ENCODE measurements at places on chromosomes 5 and 9.
A peak's percentile ranks its signal among the peaks of the same experiment; 100 is the strongest.

GRCh38 chr5:154576429-154576806, 98.4 kb upstream of the HAND1 start:
- no peak for DNase-seq

DNA sequence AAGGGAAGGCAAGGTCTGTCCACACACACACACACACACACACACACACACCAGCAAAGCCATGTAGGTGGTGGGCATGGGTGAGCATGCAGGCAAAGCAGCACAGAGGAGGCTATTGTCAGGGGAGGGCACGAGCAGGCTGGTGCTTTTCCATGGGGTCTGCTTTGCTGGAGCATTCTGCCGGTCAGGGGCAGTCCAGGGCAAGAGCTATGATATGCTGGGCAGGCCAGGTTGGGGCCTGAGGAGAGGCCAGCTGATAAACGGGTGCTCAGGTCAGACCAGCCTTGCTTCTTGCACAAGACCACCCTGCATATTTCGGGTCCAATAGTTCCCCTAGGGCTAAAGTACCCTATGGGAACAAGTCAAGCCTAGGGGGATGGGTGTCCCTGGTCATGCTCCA, 253.9 kb upstream of the DMAC1 start:
- DNase-seq, result no peak

DNA sequence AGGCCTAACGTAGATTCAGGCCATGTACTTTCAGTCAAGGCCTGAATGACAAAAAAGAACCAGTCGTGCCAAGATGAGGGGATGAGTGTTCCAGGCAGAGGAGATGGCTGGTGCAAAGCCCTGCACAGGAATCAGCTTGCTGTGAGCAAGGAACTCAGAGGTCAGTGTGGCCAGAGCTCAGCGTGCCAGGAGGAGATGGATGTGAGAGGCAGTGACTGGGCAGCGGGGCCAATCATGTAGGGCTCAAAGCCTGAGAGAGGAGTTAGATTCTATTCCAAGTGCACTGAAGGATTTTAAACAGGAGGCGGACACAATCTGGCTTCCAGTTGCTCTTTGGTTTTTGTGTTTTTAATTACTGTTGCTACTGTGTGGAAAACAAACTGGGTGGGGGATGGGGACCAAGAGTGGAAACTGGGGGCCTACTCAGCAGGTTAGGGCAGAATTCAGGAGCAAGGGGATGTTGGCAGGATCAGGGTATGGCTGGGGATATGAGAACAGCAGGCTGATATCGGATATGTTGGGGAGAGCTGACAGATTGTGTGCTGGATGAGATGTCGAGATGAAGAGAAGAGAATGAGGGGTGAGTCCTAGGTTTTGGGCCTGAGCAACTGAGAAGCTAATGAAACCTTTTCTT, 64.3 kb downstream of the ANGPTL2 start:
- DNase-seq, result no peak

GRCh38 chr9:92425474-92425873, 1.2 kb upstream of the OMD start:
- DNase-seq, result no peak

DNA sequence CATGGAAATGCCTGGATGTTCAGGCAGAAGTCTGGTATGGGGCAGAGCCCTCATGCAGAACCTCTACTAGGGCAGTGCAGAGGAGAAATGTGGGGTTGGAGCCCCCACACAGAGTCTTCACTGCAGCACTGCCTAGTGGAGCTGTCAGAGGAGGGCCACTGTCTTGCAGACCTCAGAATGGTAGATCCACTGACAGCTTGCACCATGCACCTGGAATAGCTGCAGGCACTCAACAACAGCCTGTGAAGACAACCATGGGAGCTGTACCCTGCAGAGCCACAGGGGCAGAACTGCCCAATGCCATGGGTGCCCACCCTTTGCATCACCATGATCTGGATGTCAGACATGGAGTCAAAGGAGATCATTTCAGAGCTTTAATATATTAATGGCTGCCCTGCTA, 36.9 kb downstream of the TRIP13 start:
- no peak for DNase-seq

DNA sequence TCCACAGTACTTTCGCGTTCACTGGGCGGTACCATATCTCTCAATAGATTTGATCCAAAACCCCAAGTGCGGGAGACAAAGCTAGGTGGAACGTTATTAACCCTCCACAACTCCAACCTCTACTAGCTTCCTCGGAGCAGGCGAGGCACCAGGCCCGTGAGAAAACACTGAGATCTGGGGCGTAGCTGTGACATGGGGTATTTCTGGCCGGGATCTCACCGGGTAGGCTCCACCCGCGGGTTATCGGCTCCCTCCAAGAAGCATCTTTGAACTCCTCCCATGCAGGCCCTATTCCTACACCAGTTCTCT, 350 bp upstream of the SLC25A46 start:
- no peak for DNase-seq

GRCh38 chr9:137063311-137064026, 6.9 kb downstream of the SAPCD2 start:
- DNase-seq, result no peak

DNA sequence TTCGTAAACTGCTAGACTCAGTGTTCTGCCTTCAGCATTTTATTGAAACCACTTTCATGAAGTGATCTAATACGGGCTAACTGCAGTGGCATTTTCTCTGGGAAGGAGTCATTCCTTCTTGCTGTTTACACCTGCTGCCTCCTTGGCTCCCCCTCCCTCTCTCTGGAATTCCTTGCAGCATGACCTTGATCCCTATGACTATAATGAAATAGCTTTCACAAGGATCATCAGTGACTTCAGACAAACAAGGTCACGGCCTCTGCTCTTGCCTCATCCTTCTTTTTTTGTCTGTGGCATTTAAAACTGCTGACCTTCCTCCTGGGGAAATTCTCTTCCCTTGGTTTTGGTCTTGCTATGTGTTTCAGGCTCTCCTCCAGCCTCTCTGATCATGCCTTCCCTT, 90.2 kb downstream of the ZNF462 start:
- no peak for DNase-seq

- no peak for DNase-seq
Measured at GRCh38 chr5:56819060-56819881, 3.9 kb downstream of the MAP3K1 start.

GRCh38 chr5:58412932-58413331, 47.0 kb downstream of the PLK2 start:
- no peak for DNase-seq

- no peak for DNase-seq
Measured at GRCh38 chr5:56402266-56403220, 169.4 kb upstream of the ANKRD55 start.

- DNase-seq, result no peak
Measured at GRCh38 chr5:176875783-176876505, 23.2 kb downstream of the HK3 start.

- no peak for DNase-seq
Measured at GRCh38 chr5:118146824-118147223, 841.5 kb downstream of the DTWD2 start.

DNA sequence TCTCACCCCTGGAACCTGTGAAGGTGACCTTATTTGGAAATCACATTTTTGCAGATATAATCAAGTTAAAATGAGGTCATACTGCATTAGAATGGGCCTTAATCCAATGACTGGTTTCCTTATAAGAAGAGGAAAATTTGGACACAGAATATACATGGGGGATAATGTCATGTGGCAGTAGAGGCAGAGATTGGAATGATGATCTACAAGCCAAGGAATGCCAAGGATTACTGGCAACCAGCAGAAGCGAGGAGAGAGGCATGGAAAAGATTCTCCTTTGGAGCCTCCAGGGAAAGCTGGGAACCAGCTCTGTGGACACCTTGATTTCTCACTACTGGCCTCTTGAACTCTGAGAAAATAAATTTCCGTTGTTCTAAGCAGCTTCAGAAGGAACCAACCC, 20.2 kb upstream of the CEP78 start:
- DNase-seq, result no peak

- DNase-seq, result no peak
Measured at GRCh38 chr5:109921735-109922380, 232.1 kb downstream of the MAN2A1 start.

DNA sequence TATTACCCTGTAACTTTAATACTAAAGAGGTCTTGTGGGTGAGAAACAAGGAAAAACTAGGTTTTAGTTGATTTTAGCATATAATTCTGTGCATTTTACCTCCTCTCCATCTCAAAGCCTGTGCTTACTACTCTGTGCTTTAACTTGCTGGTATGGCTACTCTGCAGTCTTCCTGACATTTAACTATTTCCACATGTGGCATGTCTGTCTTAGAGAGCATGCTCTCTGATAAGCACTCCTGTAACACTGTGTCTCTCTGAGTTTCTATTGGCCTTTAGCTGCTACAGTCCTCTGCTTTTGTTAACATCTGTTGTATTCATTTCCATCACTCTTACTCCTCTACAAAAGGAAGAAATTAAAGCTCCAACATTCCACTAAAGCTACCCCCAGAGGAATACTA, 418.3 kb downstream of the RAB3C start:
- no peak for DNase-seq

- no peak for DNase-seq
Measured at GRCh38 chr5:79495311-79495710, 18.6 kb downstream of the HOMER1 start.

DNA sequence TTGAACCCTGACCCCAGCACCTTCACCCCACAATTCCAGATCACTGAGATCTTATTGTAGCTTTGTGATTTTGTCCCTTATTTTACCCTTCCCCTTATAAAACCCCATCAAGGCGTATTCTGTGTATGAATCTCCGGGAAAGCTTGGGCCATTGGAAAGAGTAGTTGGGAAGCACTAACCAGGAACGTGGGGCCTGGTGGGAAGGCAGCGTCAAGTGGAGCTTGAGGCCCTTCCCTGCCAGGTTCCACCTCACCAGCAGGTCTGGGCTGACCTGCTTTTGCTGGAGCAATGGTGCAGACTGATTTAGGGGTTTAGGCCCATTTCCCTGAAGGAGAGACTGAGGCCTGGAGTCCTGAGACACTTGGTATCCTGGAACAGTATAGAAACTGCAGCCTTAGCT, 9.3 kb downstream of the PHF2 start:
- no peak for DNase-seq

DNA sequence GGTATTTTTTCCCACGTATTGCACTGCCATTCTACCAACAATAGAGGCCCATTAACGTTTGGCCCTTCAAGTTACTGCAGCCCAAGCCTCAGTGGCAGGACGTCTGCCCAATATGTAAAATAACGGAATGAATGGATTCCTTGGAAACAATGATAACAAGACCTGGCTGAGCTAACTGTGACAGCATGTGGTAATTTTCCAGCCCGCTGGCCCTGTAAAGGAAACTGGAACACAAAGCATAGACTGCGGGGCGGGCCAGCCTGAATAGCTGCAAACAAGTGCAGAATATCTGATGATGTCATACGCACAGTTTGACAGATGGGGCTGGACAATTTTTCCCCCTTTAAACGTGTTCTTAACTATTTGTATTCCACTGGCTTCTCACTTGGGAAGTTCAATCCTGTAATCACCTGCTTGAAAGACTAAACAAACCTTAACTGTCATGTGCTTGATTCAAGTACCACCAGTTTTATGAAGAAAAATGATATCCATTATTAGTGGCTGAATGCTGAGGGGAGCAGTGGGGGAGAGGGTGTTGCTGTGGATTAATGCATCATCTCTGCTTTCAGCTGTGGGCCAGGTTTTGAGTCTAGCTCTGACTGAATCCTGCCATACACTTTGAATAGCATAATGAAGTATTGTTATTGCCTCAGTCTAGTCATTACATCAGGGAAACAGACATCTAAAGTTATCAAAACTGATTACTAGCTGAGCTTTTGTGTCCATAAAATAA, 323.9 kb downstream of the TMEM161B start:
- DNase-seq, result peak; percentile 46

- DNase-seq, result no peak
Measured at GRCh38 chr5:99076723-99077640, 148.2 kb upstream of the CHD1 start.

DNA sequence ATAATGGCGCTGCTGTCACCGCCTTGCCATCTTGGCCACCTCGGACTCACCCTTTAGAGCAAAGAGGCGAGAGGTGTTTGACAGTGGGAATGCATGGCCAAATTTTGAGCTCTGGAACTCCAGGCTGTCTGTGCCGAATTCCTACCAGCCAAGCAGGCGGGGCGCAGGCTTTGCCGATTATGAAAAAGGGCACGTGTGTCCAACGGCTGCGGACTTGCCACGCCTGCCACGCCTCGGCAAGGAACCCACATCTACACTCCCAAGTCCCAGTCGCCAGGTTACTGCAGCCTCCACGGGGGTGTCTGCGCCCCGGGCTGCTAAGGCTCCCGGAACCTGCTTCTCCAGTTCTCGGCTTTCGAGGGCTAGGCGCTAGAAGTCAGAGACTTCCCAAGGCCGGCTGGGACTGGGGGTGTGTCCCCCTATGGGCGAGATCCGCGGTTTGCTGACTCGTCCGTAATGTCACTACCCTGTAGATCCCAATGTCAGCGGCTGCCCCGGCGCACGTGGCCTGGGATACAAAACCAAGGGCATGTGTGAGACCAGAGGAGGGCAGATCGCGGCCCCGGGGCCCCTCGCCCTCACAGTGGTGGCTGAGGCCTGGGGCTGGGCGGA, 2.8 kb downstream of the NPR3 start:
- DNase-seq, result no peak

- no peak for DNase-seq
Measured at GRCh38 chr9:108416324-108416723, 439.5 kb downstream of the ACTL7B start.

GRCh38 chr9:109341561-109341960, 20.7 kb upstream of the EPB41L4B start:
- no peak for DNase-seq

- no peak for DNase-seq
Measured at GRCh38 chr9:79796411-79796810, 224.6 kb downstream of the TLE4 start.

- DNase-seq, result no peak
Measured at GRCh38 chr5:749101-749670, 35.3 kb downstream of the ZDHHC11B start.

DNA sequence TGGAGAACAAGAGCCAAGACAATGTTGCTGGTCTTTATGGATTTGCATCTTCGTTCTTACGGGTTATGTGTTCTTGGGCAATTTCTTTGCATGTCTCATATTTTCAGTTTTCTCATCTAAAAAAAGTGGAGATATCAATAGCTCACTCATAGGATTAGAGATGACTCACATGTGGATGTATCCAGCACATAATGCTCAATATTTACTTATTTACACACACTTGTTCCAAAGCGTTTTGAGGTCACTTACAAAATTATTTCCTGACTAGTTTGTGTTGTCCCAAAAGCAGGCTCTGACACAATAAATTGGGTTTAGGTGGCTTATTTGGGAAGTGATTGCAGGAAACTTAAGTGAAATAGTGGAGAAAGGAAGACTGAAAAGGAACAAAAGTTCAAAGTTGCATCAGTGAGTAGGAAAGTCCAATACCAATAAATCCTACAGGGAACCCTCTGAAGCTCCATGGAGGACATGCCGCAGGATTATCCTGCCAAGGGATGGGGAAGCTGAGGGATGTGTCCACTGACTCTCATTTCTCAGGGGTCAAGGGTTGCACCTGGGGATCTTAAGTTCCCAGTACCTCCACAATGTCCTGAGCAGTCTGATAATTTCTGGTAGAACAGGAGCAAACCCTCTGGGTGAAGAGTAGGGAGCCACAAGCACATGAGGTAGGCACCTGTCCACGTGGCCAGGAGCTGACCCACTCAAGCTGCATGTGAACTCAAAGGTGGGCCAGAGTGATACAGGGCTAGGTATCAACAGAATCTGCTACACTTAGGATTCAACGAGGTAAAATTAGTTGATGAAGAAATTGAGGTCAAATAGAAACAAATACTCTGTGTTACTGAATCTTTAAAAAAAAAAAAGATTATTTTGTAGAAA, 37.4 kb upstream of the SLC44A1 start:
- no peak for DNase-seq
